Airway epithelial cell (primary cell): ENCODE measurements at places on chromosomes 1 and 21. TPM values are rescaled to one million over a fixed set of nuclear protein-coding genes. Genes with fewer than 3 reads are reported as not detected.

TNFRSF18 gene
- 0.63 and 0.98 TPM in 2 replicates for total RNA-seq

SELL gene
- total RNA-seq, result not detected in 2 replicates

CNR2 gene
- total RNA-seq, result not detected in 2 replicates

CELA2A gene
- not detected in 2 replicates for total RNA-seq

CLCA1 gene
- 0.14 TPM in 1 of 2 replicates, not detected in the other for total RNA-seq

KIF14 gene
- total RNA-seq, result 9.9 and 10.2 TPM in 2 replicates

MSH4 gene
- not detected in 2 replicates for total RNA-seq

FNDC5 gene
- total RNA-seq, result not detected in 2 replicates

FCRLA gene
- 0.21 TPM in 1 of 2 replicates, not detected in the other for total RNA-seq

NTMT2 gene
- total RNA-seq, result not detected in 2 replicates

PDPN gene
- 18.9 and 22.6 TPM in 2 replicates for total RNA-seq

PPFIA4 gene
- total RNA-seq, result 2.0 and 2.6 TPM in 2 replicates

CENPL gene
- total RNA-seq, result 6.8 and 10.2 TPM in 2 replicates

RAP1GAP gene
- 0.46 and 1.8 TPM in 2 replicates for total RNA-seq

KDM5B gene
- 55.8 and 75.8 TPM in 2 replicates for total RNA-seq

FCAMR gene
- total RNA-seq, result not detected in 2 replicates

PDC gene
- not detected in 2 replicates for total RNA-seq

KRTAP10-4 gene
- not detected in 2 replicates for total RNA-seq

OPRD1 gene
- total RNA-seq, result not detected in 2 replicates

CELF3 gene
- total RNA-seq, result not detected in 2 replicates

SHE gene
- total RNA-seq, result not detected in 2 replicates

NBPF6 gene
- total RNA-seq, result not detected in 2 replicates

SPRR1A gene
- 83.3 and 172 TPM in 2 replicates for total RNA-seq

LCE2B gene
- total RNA-seq, result not detected in 2 replicates

PADI4 gene
- total RNA-seq, result not detected in 2 replicates

KRTAP7-1 gene
- not detected in 2 replicates for total RNA-seq

SYT11 gene
- 1.3 TPM in 2 replicates for total RNA-seq

NBL1 gene
- 64.3 and 69.5 TPM in 2 replicates for total RNA-seq

FAF1 gene
- 39.5 and 47.6 TPM in 2 replicates for total RNA-seq

DENND2C gene
- 13.0 and 17.3 TPM in 2 replicates for total RNA-seq

FTCD gene
- not detected in 2 replicates for total RNA-seq

MIXL1 gene
- not detected in 2 replicates for total RNA-seq

FCMR gene
- total RNA-seq, result 0.05 and 0.21 TPM in 2 replicates

RHBDL2 gene
- total RNA-seq, result 12.6 and 15.3 TPM in 2 replicates

B3GALT5 gene
- total RNA-seq, result under 0.01 TPM in 1 of 2 replicates, not detected in the other

AIRE gene
- total RNA-seq, result not detected in 2 replicates

PKP1 gene
- total RNA-seq, result 256 and 357 TPM in 2 replicates

DAB1 gene
- total RNA-seq, result not detected in 2 replicates

PCAT6 gene
- total RNA-seq, result 0.93 and 2.9 TPM in 2 replicates

FOXO6 gene
- total RNA-seq, result 0.28 TPM in 1 of 2 replicates, not detected in the other

CZIB gene
- 27.5 and 37.2 TPM in 2 replicates for total RNA-seq

TTC24 gene
- total RNA-seq, result not detected in 2 replicates

CFAP74 gene
- total RNA-seq, result 0.07 TPM in 1 of 2 replicates, not detected in the other

S100A12 gene
- 4.7 and 5.3 TPM in 2 replicates for total RNA-seq

RNU1-3 gene
- total RNA-seq, result under 0.01 TPM in 2 replicates

LCA5L gene
- total RNA-seq, result 0.42 and 0.51 TPM in 2 replicates

SPRR2A gene
- total RNA-seq, result 8.3 and 8.4 TPM in 2 replicates

OR2T6 gene
- total RNA-seq, result not detected in 2 replicates

IFNLR1 gene
- total RNA-seq, result 3.4 and 8.0 TPM in 2 replicates

CHTOP gene
- 43.7 and 46.6 TPM in 2 replicates for total RNA-seq

TNN gene
- total RNA-seq, result not detected in 2 replicates

UMODL1 gene
- not detected in 2 replicates for total RNA-seq

MYOC gene
- total RNA-seq, result not detected in 2 replicates

SMCP gene
- not detected in 2 replicates for total RNA-seq

SYNC gene
- total RNA-seq, result 6.7 and 8.7 TPM in 2 replicates

CA6 gene
- not detected in 2 replicates for total RNA-seq

CADM3 gene
- total RNA-seq, result not detected in 2 replicates

ANKRD65 gene
- 21.4 and 24.3 TPM in 2 replicates for total RNA-seq
